ENCODE measurements at places on chromosomes 12 and 14.

- H3K36me3 ChIP-seq = no peaks in the 10 kb centered on the region
- peak overlapping the region; percentile 77 for H3K27ac ChIP-seq
- peaks cover 8% of the 10 kb centered on the region for H3K4me1 ChIP-seq
- H3K27me3 ChIP-seq = no peaks in the 10 kb centered on the region
These were observed 569 bp upstream of the ARHGEF40 start for GRCh38 chr14:21069388-21070082.

GRCh38 chr12:19707948-19708409 is 268.7 kb downstream of the AEBP2 start:
- no peaks in the 10 kb centered on the region for H3K4me1 ChIP-seq
- no peak overlapping the region for H3K4me3 ChIP-seq
- H3K27me3 ChIP-seq = no peaks in the 10 kb centered on the region
- DNase-seq = no peak

DNA sequence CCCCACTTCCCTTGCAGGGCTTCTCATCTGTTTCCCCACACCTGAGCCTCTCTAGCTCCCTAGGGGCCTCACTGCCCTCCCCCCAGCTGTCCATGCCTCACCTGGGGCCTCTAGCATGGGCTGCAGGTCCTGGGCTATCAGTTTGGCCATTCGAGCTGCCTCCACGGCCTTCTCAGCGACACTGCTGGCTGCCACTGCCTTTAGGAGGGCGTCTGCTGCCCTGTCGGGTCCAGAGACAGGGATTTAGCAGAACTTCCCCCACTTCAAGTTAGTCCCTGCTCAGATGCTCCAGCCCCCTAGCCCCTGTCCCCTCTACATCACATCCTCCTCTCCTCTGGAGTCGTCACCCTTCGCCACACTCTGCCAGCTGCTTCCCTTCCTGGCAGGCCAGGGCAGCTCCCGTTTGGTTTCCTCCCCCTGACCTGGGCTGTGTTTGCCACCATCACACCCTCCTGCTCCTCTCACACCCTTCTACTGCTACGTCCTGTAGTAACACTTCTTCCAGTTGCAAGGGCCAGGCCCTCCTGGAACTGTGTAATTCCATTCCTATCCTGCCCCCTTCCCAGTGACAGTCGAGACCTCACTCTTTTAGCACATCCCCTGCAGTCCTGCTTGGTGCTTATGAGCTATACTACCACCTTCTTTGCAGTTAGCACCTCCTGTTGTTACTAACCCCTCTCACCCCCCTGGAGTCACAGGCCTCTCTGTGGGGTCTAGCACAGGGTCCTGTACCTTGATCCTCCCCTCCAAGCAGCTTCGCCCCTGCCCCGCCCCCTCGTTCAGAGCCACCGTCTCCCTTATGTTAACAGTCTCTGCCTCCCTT is 4.3 kb upstream of the AP1G2 start:
- H3K27me3 ChIP-seq = peaks cover 22% of the 10 kb centered on the region
- H3K36me3 ChIP-seq = no peaks in the 10 kb centered on the region
- DNase-seq = no peak
- peaks cover 10% of the 10 kb centered on the region for H3K4me1 ChIP-seq

GRCh38 chr12:30877105-30877875 is 49.3 kb upstream of the TSPAN11 start:
- H3K36me3 ChIP-seq = no peaks in the 10 kb centered on the region
- no peak overlapping the region for H3K4me3 ChIP-seq
- H3K4me1 ChIP-seq = no peaks in the 10 kb centered on the region

GRCh38 chr12:89821896-89822295 is 113.3 kb upstream of the ATP2B1 start:
- no peak overlapping the region for H3K27ac ChIP-seq
- H3K4me1 ChIP-seq = peaks cover 9% of the 10 kb centered on the region
- DNase-seq = no peak
- no peak overlapping the region for H3K4me3 ChIP-seq

- H3K27me3 ChIP-seq = no peaks in the 10 kb centered on the region
- no peak overlapping the region for H3K4me3 ChIP-seq
- H3K27ac ChIP-seq = peak overlapping the region; percentile 27
- no peaks in the 10 kb centered on the region for H3K36me3 ChIP-seq
- H3K4me1 ChIP-seq = peaks cover 4% of the 10 kb centered on the region
These were observed 6.9 kb upstream of the TUBA1A start for GRCh38 chr12:49195736-49196135.

- H3K27ac ChIP-seq = no peak overlapping the region
- H3K36me3 ChIP-seq = no peaks in the 10 kb centered on the region
- no peak for DNase-seq
These were observed 92.8 kb downstream of the SETD3 start for GRCh38 chr14:99387880-99388279.

- H3K4me3 ChIP-seq = no peak overlapping the region
- no peaks in the 10 kb centered on the region for H3K4me1 ChIP-seq
- no peaks in the 10 kb centered on the region for H3K36me3 ChIP-seq
- no peak for DNase-seq
- H3K27me3 ChIP-seq = no peaks in the 10 kb centered on the region
These were observed 59.0 kb downstream of the GAS2L3 start for GRCh38 chr12:100632445-100632892.

GRCh38 chr12:2461046-2461445 is 333.7 kb upstream of the FKBP4 start:
- H3K4me1 ChIP-seq = no peaks in the 10 kb centered on the region
- H3K36me3 ChIP-seq = peaks cover 3% of the 10 kb centered on the region
- H3K4me3 ChIP-seq = no peak overlapping the region
- H3K27ac ChIP-seq = no peak overlapping the region
- no peaks in the 10 kb centered on the region for H3K27me3 ChIP-seq

- H3K27ac ChIP-seq = no peak overlapping the region
- no peaks in the 10 kb centered on the region for H3K27me3 ChIP-seq
- H3K4me1 ChIP-seq = no peaks in the 10 kb centered on the region
- H3K4me3 ChIP-seq = no peak overlapping the region
- DNase-seq = no peak
These were observed 251.0 kb downstream of the DIO2 start for GRCh38 chr14:79960288-79960687.

DNA sequence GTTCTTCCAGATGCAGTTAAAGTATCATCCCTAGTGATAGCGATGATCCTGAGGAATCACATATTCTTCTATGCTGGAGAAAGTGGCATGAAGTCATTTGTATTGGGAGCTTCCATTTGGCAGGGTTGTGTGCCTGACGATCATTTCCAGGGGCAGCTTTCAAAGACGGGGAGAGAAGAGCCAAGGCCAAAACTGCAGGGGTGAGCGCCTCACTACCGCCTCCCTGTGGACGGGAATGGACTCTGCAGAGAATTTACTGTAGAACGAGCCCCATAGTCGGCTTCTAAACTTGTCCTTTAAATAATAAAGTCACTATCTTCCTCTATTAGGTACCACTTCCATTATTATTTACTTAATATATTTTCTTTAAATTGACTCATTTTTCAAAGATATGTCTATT is 555.9 kb upstream of the TMEM132C start:
- DNase-seq = no peak
- no peaks in the 10 kb centered on the region for H3K4me1 ChIP-seq
- no peaks in the 10 kb centered on the region for H3K27me3 ChIP-seq
- H3K4me3 ChIP-seq = no peak overlapping the region
- H3K36me3 ChIP-seq = no peaks in the 10 kb centered on the region

DNA sequence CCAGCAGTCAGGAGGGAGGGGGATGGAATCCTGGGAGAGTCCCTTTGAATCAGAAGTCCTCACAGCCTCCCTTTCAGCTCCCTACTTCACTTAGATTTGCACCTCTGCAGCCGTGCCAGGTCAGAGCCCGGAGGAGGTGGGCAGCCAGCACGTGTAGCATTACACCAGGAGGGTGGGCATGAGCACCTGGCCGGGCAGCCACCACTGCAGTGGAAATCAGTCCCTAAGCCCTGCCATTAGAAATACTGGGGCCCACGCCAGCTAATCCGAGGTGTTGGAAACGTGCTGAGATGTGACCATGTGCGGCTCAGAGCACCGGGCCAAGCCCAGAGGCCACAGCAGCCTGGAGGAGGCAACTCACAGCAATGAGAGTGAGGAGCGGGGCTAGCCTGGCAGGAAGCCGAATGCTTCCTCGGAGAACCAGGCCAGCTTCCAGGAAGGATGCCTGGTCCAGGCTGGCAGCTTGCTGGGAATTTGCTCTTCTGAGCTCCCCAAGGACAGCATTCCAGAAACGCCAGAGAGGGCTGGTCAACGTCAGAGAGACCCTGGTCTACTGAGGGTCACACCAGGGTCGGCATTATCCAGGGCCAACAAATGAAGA is 9.4 kb upstream of the CACNA2D4 start:
- peak overlapping the region; percentile 24 for H3K27ac ChIP-seq
- H3K4me1 ChIP-seq = peaks cover 16% of the 10 kb centered on the region
- DNase-seq = peak; percentile 68

- H3K4me1 ChIP-seq = no peaks in the 10 kb centered on the region
- H3K27ac ChIP-seq = no peak overlapping the region
- H3K4me3 ChIP-seq = no peak overlapping the region
These were observed 227.2 kb upstream of the TBX3 start for GRCh38 chr12:114911196-114911595.

GRCh38 chr12:130761537-130762318 is 45.6 kb upstream of the RIMBP2 start:
- no peaks in the 10 kb centered on the region for H3K36me3 ChIP-seq
- peak; percentile 58 for DNase-seq
- H3K27me3 ChIP-seq = peaks cover 12% of the 10 kb centered on the region
- no peaks in the 10 kb centered on the region for H3K4me1 ChIP-seq

GRCh38 chr14:68786491-68787091 is 6.3 kb downstream of the ZFP36L1 start:
- peaks cover 30% of the 10 kb centered on the region for H3K4me1 ChIP-seq
- no peak overlapping the region for H3K4me3 ChIP-seq
- peak overlapping the region; percentile 98 for H3K27ac ChIP-seq
- peaks cover 40% of the 10 kb centered on the region for H3K36me3 ChIP-seq
- peak; percentile 80 for DNase-seq
- H3K27me3 ChIP-seq = no peaks in the 10 kb centered on the region

GRCh38 chr14:56494167-56494566 is 85.4 kb upstream of the TMEM260 start:
- no peaks in the 10 kb centered on the region for H3K4me1 ChIP-seq
- no peak for DNase-seq
- no peaks in the 10 kb centered on the region for H3K27me3 ChIP-seq
- H3K27ac ChIP-seq = no peak overlapping the region

GRCh38 chr12:48545833-48546469 is 20.5 kb downstream of the OR8S1 start:
- DNase-seq = no peak
- H3K27ac ChIP-seq = no peak overlapping the region
- H3K36me3 ChIP-seq = no peaks in the 10 kb centered on the region
- H3K4me3 ChIP-seq = no peak overlapping the region
- H3K27me3 ChIP-seq = no peaks in the 10 kb centered on the region
- H3K4me1 ChIP-seq = no peaks in the 10 kb centered on the region

DNA sequence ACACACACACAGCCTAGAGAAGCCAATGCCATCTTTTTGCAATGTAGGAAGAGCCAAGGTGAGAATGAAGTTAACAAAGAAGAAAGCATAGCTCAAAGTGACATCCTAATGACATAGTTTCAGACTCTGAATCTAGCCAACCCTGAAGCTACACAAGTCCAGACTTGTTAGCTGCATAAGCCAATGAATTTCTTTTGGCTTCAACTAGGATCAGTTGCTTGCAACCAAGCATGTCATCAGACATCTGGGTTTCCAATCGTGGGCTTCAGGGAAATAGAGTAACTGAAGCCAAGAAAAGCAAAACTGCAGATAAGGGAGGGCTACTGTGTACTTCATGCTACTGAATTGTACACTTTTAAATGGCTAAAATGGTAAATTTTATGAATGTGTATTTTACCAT is 4.4 kb upstream of the GPHN start:
- H3K4me1 ChIP-seq = peaks cover 5% of the 10 kb centered on the region
- H3K27me3 ChIP-seq = no peaks in the 10 kb centered on the region
- no peak overlapping the region for H3K4me3 ChIP-seq
- DNase-seq = peak; percentile 81

DNA sequence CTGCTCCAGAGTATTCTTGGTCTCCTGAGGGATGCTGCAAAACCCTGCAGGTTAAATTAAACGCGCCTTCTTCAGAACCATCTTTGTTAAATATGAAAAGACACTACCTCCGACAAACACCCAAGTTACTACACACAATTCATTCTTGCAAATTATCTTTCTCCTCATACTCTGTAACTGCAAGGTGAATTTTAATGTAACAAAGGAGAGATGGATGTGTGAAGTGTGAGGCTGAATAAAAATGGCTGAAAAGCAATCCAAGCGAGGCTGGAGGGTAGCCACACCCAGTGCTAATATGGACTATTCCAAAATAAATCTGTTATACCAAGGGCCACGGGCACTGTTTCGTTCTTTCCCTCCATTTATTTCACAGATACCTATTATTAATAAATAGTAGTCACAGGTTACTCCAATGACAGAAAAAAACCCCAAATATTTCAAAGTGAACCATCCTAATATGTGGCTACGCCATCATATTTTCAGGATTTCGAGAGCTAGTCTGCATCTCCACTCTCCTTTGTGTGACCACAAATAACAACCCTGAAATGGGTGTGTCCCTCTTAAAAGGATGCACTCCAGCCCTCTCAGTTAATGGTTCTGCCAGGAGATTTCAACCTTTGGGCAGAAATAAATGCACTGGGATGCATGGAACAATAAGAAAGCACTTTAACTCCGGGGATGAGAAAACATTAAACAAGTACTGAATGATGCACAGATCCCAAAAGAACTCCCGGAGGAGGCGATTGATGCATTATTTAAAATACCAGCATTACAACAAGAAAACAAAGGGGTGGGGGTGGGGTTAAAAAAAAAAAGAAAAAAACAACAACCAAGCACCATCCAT is 53.1 kb upstream of the CCDC175 start:
- H3K27ac ChIP-seq = no peak overlapping the region
- no peaks in the 10 kb centered on the region for H3K4me1 ChIP-seq
- H3K4me3 ChIP-seq = peak overlapping the region; percentile 44

GRCh38 chr12:79482921-79483320 is 207.8 kb downstream of the PAWR start:
- no peaks in the 10 kb centered on the region for H3K36me3 ChIP-seq
- DNase-seq = no peak
- no peaks in the 10 kb centered on the region for H3K27me3 ChIP-seq
- no peak overlapping the region for H3K27ac ChIP-seq
- H3K4me1 ChIP-seq = no peaks in the 10 kb centered on the region
- no peak overlapping the region for H3K4me3 ChIP-seq

DNA sequence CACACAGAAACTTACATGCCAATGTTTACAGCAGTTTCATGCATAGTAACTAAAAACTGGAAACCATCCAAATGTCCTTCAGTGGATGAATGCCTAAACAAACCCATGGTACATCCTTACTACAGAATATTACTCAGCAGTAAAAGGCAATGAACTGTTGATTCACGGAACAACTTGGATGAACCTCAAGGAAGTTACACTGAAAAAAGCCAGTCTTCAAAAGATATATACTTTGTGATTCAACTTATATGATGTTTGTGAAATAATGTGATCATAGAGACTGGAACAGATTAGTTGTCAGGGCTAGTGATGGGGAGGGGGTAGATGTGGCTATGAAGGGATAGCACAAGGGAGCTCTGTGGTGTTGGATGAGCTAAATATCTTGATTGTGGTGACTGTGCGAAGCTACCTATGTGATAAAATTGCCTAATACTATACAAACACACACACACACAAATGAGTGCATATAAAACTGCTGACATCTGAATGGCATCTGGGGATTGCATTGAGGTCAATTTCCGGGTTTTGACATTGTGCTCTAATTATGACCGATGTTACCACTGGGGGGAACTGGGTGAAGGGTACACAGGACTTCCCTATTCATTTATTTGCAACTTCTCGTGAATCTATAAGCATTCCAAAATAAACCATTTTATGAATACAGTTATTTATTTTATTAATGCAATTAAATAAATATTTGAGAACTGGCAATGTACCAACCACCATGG is 94.3 kb downstream of the RIN3 start:
- no peaks in the 10 kb centered on the region for H3K27me3 ChIP-seq
- H3K4me3 ChIP-seq = no peak overlapping the region
- H3K4me1 ChIP-seq = peaks cover 7% of the 10 kb centered on the region

Measured in cardiac muscle cell (in vitro differentiated cells and primary cell).